SK-N-SH (cell line): ENCODE measurements at places on chromosomes 6 and 20. TPM values are rescaled to one million over a fixed set of nuclear protein-coding genes. Genes with fewer than 3 reads are reported as not detected.
A peak's percentile ranks its signal among the peaks of the same experiment; 100 is the strongest.

DNA sequence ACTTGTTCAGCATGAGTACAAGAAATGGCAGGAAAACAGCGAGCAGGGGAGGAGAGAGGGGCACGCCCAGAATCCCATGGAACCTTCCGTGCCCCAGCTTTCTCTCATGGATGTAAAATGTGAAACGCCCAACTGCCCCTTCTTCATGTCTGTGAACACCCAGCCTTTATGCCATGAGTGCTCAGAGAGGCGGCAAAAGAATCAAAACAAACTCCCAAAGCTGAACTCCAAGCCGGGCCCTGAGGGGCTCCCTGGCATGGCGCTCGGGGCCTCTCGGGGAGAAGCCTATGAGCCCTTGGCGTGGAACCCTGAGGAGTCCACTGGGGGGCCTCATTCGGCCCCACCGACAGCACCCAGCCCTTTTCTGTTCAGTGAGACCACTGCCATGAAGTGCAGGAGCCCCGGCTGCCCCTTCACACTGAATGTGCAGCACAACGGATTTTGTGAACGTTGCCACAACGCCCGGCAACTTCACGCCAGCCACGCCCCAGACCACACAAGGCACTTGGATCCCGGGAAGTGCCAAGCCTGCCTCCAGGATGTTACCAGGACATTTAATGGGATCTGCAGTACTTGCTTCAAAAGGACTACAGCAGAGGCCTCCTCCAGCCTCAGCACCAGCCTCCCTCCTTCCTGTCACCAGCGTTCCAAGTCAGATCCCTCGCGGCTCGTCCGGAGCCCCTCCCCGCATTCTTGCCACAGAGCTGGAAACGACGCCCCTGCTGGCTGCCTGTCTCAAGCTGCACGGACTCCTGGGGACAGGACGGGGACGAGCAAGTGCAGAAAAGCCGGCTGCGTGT, 11.6 kb downstream of the TNFAIP3 start:
- H3K27me3 ChIP-seq = no peaks in the 10 kb centered on the region
- H3K4me3 ChIP-seq = no peak overlapping the region
- no peaks in the 10 kb centered on the region for H3K36me3 ChIP-seq
- peak; percentile 36 for DNase-seq

GRCh38 chr20:60518022-60518421, 559.8 kb downstream of the CDH26 start:
- no peaks in the 10 kb centered on the region for H3K36me3 ChIP-seq
- DNase-seq = no peak
- no peaks in the 10 kb centered on the region for H3K4me1 ChIP-seq
- no peak overlapping the region for H3K4me3 ChIP-seq
- no peak overlapping the region for H3K27ac ChIP-seq

DNA sequence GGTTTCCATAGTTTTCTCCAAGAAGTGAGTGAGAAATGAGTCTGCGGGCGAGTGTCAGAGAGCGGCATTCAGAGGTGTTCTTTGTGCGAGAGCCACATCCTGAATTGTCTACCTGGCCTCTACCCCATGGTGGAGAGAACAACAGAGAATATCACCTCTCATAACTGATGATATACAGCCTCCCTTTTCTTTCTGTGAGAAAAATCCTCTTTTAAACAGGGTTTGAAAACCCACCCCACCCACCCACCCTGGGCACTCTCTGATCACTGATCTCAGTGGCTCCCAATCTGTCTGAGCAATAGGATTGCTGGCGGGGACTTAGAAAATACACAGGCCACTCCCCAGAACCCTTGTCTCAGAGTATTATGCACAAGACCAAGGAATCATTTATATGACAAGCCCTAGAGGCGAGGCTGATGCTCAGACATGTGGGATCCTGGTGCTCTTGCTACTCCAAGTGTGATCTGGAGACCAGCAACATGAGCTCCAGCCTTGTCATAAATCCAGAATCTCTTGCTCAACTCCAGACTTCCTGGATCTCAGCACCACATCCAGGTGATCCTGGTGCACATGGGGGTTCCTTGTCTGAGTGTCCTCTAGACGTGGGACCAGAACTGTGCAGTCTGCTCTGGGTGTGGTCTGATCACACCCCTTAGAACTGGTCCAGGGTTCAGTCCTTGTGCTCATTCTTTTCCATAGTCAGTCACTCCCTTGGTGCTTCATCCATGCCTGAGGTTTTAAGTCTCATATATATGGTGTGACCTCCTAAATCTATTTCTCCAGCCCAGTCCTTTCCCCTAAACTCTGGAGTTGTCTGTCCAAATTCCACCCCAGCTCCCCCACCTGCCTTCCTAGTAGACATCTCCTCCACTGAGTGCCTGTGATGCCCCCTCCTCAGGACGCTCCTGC, 5.3 kb downstream of the HLA-B start:
- H3K36me3 ChIP-seq = no peaks in the 10 kb centered on the region
- no peaks in the 10 kb centered on the region for H3K4me1 ChIP-seq
- no peak overlapping the region for H3K27ac ChIP-seq
- H3K27me3 ChIP-seq = peaks cover 26% of the 10 kb centered on the region; the same call in 1 of the 2 replicates
- no peak overlapping the region for H3K4me3 ChIP-seq
- DNase-seq = no peak

DNA sequence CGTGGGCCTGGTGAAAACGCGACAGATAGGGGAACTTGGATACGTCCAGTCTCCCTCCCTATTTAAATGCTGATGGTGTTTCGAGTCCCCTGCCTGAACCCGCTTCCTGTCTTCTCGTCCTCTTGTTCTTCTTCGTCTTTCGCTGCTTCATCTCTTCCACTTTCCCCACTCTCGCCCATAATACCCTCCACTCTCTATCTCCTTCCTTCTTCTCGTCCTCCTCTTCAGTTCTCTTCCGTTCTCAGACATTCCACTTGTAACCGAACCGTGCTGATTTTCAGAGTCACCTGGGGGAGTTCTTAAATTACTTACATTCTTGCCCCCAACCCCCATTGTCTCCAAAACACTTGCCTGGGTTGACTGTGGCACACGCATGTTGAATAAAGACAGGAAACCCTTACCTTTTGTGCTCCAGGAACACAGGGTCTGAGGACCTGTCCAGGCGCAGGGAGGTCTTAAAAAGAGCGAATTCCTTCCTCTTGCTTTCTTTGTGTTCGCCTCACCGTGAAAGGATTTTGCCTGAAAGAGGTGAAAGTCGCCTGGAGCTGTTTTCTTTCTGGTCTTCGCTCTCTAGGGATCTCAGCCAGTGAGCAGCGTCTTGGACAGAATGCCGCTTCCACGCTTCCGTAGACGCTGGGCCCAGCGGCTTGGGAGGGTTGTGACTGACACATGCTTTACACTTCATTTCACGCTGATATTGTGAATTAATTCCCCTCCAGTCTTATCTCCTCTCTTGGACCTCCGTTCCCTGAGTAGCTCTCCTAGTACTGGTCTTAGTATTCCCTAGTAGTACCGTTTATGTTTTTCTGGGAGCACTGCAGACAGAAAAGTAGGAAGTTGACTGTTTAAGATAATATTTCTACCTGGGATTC, 184.0 kb downstream of the GPX5 start:
- peaks cover 5% of the 10 kb centered on the region; the same call in 1 of the 2 replicates for H3K27me3 ChIP-seq
- no peaks in the 10 kb centered on the region for H3K36me3 ChIP-seq
- H3K4me3 ChIP-seq = peak overlapping the region; percentile 37
- no peaks in the 10 kb centered on the region for H3K4me1 ChIP-seq

DNA sequence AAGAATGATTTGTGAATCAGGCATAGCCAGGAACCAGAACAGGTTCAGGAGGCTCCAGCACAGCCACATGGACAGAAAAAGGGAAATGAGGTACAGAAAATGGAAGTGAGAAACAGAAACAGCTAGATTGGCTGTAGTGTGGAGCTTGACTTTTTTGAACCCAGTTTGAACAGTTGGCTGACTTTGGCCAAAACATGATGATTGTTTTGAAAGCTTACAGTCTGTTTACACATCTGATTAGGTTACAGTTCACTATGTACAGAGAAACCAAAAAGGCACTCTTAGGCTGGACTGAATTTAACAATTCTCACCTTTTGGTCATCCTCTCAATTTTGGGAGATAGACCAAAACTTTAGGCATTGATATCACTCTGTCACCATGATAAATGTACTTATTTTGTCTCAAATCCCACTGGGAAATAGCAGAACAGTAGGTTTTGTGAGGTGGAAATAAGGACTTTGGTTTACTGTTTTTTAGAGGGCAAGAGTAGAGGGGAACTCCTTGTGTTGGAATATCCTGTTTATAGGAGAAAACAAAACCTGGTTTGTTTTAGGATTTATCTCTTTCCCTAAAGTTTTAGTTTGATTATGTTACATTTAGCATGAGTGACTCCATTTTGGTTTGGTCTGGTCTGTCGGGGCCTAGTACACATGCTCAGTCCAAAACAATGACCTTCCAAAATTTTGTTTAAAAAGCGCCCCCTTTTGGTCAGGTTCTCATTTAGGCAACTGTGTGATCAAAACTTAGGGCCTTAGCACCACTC, 123.1 kb downstream of the OLIG3 start:
- H3K36me3 ChIP-seq = no peaks in the 10 kb centered on the region
- no peaks in the 10 kb centered on the region; the same call in 1 of the 2 replicates for H3K4me1 ChIP-seq
- no peak for DNase-seq
- no peaks in the 10 kb centered on the region for H3K27me3 ChIP-seq
- no peak overlapping the region for H3K27ac ChIP-seq
- no peak overlapping the region for H3K4me3 ChIP-seq

DNA sequence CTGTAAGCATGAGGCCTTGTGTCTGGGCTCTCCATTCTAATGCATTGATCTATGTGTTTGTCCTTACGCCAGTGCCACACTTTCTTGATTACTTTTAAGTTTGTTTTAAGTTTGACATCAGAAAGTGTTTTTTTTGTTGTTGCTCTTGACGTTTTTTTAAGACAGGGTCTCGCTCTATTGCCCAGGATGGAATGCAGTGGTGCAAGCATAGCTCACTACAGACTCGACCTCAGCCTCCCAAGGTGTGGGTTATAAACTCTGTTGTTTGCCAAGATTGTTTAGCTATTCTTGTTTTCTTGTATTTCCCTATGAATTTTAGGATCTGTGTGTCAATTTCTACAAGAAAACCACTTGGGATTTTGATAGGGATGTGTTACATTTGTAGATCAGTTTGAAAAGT, 5.6 kb downstream of the MCUR1 start:
- H3K36me3 ChIP-seq = peaks cover 16% of the 10 kb centered on the region
- H3K4me3 ChIP-seq = no peak overlapping the region
- no peak overlapping the region for H3K27ac ChIP-seq
- DNase-seq = no peak
- no peaks in the 10 kb centered on the region for H3K27me3 ChIP-seq

GRCh38 chr6:82874867-82875266, 190.8 kb downstream of the UBE3D start:
- no peak overlapping the region for H3K4me3 ChIP-seq
- H3K27ac ChIP-seq = no peak overlapping the region
- H3K36me3 ChIP-seq = no peaks in the 10 kb centered on the region
- H3K27me3 ChIP-seq = no peaks in the 10 kb centered on the region
- peaks cover 9% of the 10 kb centered on the region for H3K4me1 ChIP-seq

DNA sequence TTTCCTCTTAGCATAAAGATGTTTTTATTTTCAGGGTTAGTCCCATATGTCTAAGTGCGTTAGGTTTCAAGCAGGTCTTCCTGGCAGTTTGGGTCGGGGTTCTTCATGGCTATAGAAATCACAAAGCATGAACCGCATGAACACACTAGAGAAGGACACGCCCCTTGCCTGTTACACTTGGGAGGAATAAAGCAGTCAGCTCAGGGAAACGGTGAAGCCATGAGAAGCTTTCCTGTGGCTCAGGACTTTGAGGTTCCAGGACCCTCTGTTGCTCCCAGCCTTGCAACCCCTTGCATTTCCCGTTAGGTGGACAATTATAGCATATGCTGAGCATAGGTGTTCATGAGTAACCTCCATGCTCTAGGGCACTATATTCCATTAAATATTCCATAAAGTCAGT, 96.7 kb downstream of the SYCP2 start:
- DNase-seq = no peak
- H3K36me3 ChIP-seq = no peaks in the 10 kb centered on the region
- H3K4me1 ChIP-seq = peaks cover 17% of the 10 kb centered on the region; the same call in 1 of the 2 replicates
- H3K4me3 ChIP-seq = no peak overlapping the region

GRCh38 chr20:50750145-50750671, 18.8 kb downstream of the PARD6B start:
- H3K36me3 ChIP-seq = no peaks in the 10 kb centered on the region
- H3K4me3 ChIP-seq = no peak overlapping the region
- H3K4me1 ChIP-seq = no peaks in the 10 kb centered on the region; the same call in 1 of the 2 replicates
- no peak overlapping the region for H3K27ac ChIP-seq
- H3K27me3 ChIP-seq = no peaks in the 10 kb centered on the region

DNA sequence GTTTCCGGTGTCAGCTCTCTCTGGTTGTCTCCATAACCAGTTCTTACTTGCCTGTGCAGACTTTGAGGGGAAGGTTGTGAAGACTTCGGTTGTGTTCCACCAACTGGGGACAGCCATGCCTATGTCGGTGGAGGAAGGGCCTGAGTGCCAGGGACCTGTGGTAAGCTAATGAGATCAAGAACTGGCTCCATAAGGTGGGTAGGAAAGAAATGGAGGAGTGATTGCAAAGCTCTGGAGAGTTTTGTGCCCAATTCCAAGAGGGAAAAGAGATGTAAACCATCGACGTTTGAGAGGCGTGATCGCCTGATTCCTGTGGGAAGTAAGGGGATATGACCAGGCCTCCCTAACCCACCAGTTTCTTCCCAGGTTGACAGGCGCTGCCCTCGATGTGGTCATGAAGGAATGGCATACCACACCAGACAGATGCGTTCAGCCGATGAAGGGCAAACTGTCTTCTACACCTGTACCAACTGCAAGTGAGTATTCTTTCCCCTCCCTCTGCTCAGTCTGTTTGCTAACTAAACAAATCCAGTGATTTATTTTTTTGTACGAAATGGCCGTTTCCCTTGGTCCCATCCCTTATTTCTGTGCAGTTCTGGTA, 893 bp downstream of the POLR1H start:
- peak overlapping the region; percentile 71 for H3K27ac ChIP-seq
- no peak for DNase-seq
- H3K27me3 ChIP-seq = no peaks in the 10 kb centered on the region
- H3K36me3 ChIP-seq = peaks cover 23% of the 10 kb centered on the region

DNA sequence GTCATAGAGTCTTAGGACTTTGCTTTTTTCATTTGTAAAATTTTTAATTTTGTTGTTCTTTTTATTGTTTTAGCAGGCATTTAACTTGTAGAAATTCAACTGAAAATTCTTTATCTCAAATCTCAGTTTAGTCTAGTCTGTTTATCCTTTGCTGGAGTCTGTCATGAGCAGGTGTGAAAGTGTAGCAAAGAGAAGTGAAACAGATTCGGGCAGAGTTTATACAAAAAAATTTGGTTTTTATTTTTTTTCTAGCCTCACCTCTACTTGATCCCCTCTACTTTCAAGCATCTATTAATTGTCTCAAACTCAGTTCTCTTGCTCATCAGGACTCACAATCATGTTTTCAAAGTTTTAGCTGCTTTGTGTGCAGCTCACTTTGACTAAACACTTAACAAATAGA, 655.2 kb downstream of the HDGFL1 start:
- H3K36me3 ChIP-seq = no peaks in the 10 kb centered on the region
- no peak overlapping the region for H3K4me3 ChIP-seq
- no peaks in the 10 kb centered on the region for H3K27me3 ChIP-seq
- no peak overlapping the region for H3K27ac ChIP-seq
- no peak for DNase-seq
- H3K4me1 ChIP-seq = no peaks in the 10 kb centered on the region; the same call in 1 of the 2 replicates

Gene SCGN
- polyA plus RNA-seq = not detected in 2 replicates

Gene BMP6
- 0.03 TPM in 1 of 2 replicates, not detected in the other for polyA plus RNA-seq

Gene GSTA1
- not detected in 2 replicates for polyA plus RNA-seq

Gene GGT7
- polyA plus RNA-seq = 22.5 and 25.5 TPM in 2 replicates

Gene BEND6
- polyA plus RNA-seq = 6.9 and 9.2 TPM in 2 replicates

Gene SULF2
- 11.3 and 20.2 TPM in 2 replicates for polyA plus RNA-seq

Gene OR2J3
- not detected in 2 replicates for polyA plus RNA-seq

Gene ERVFRD-1
- not detected in 2 replicates for polyA plus RNA-seq

Gene DNAH8
- polyA plus RNA-seq = under 0.01 TPM in 1 of 2 replicates, not detected in the other

Gene OTOR
- polyA plus RNA-seq = not detected in 2 replicates

Gene APOBEC2
- not detected in 2 replicates for polyA plus RNA-seq

Gene PI16
- polyA plus RNA-seq = 0.02 TPM in 1 of 2 replicates, not detected in the other

Gene FBXL4
- polyA plus RNA-seq = 8.1 and 11.1 TPM in 2 replicates
